ENCODE measurements at places on chromosomes 5 and 9.

- DNase-seq, result no peak
Observed at GRCh38 chr5:90017239-90017638, 392.3 kb downstream of the CETN3 start.

- DNase-seq, result no peak
Observed at GRCh38 chr9:13388157-13388556, 108.7 kb upstream of the MPDZ start.

DNA sequence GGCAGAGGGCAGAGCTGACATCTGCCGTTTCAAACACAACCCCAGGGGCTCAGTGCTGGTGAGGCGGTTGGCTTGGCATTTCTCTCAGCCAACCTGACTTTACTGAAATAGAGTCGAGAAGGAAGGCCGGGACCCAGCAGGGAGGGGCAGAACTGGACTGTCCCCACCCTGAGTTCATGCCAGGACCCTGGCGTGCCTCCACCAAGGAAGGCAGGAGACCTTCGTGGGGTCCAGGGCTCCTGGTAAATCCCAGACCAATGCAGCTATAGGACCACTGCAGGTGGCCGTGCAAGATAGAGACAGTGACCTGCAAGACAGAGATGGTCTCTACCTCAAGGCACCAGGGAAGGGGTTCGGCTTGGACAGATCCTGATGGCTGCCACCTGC is 132.9 kb downstream of the ROR2 start:
- DNase-seq, result no peak

- no peak for DNase-seq
Observed at GRCh38 chr5:149206524-149207141, 65.0 kb upstream of the AFAP1L1 start.

DNA sequence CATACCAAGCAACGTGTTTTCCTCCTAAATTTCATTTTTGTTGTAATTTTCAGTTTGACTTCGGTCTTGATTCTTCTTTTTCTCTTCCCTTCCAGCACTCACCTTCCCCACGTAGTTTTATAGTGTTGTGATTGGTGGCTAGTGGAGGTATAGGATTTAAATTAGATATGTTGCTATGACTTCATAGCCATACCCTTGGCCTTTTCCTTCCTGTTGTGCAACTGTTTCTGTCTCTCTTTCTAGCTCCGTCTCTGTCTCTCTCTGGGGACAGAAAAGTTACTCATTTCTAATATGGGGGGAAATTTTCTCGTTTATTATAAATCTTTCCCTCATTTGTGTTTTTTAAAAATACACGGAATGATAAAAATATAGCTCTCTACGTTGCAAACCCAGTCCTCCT is 20.6 kb upstream of the C5orf24 start:
- DNase-seq, result no peak

GRCh38 chr9:91751922-91752321 is 198.1 kb downstream of the ROR2 start:
- DNase-seq, result no peak

GRCh38 chr9:125953314-125954019 is 206.3 kb downstream of the PBX3 start:
- DNase-seq, result no peak

GRCh38 chr9:6567140-6567591 is 78.4 kb downstream of the GLDC start:
- DNase-seq, result peak; percentile 74

DNA sequence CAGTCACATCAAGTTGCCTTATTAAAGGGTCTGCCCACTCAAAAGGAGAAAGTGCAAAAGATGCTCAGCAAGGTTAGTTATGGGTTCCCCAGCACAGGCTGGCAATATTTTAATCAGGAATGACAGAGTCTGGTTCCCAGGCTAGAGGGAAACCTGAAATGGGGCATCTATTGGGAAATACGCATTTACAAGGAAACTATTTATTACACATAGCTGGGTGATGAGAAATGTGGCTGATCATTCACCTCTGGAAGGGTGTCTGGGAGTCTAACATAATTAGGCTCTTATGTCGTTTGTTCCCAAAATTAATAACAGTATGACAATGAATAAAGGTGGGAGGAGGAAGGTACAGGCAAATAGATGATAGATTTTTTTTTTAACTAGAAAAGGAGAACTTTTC is 314.7 kb downstream of the ENC1 start:
- no peak for DNase-seq

- DNase-seq, result no peak
Observed at GRCh38 chr5:169178274-169178673, 122.7 kb downstream of the SLIT3 start.

- DNase-seq, result no peak
Observed at GRCh38 chr9:95641586-95641985, 124.8 kb upstream of the PTCH1 start.

GRCh38 chr5:41851116-41851515 is 19.1 kb downstream of the OXCT1 start:
- no peak for DNase-seq

- DNase-seq, result no peak
Observed at GRCh38 chr9:110133059-110133458, 74.9 kb downstream of the C9orf152 start.

DNA sequence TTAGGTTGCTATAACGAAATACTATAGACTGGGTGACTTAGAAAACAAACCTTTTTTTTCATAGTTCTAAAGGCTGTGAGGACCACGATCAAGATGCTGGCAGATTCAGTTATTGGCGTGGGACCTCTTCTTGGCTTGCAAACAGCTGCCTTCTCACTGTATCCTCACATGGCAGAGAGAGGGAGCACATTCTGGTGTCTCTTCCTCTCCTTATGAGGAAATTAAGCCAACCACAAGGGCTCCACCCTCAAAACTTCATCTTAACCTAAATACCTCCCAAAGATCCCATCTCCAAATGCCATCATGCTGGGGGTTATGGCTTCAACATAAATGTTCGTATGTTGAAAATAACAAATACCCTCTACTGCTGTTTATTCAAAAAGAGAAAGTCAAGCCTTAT is 197.1 kb downstream of the CEMIP2 start:
- DNase-seq, result peak; percentile 40

- no peak for DNase-seq
Observed at GRCh38 chr9:74958587-74958986, 5.9 kb upstream of the C9orf40 start.

DNA sequence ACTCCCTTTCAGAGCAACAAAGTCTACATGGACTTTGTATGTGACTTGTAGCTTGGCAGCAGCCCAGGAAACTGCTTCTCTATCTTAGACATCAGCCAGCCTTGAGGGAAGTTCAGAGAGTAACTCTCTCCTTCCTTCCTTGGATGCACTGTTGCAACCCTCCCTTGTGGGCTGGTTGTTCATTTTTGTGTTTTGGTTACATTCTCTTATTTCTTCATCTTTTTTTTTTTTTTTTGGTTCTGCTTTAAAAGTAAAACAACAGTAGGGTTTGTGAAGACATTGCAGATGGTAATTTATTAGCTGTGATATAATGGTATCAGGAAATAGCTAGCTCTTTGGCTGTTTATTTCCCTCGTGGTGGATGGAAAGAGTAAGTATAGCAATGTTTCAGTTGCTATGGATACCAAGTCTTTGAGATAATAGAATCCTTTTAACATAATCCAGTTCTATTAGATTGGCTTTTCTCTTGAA is 97.9 kb upstream of the MAMDC2 start:
- DNase-seq, result no peak

GRCh38 chr5:142531977-142532780 is 153.7 kb downstream of the FGF1 start:
- no peak for DNase-seq

Measured in activated CD4-positive, alpha-beta T cell treated with anti-CD3 and anti-CD28 coated beads, Interleukin-2, amount 10 ng/mL, durations not matched to agents 24 days and 14 days (primary cell).